Sciatic nerve (tissue), 2 donors: ENCODE measurements at places on chromosomes 12 and 14. TPM values are rescaled to one million over a fixed set of nuclear protein-coding genes. Genes with fewer than 3 reads are reported as not detected.

Gene KRT79
- not detected for total RNA-seq

Gene KRT3
- total RNA-seq = not detected

Gene INHBE
- not detected for total RNA-seq

Gene MYBPC1
- 0.13 TPM for total RNA-seq

Gene CAPZA3
- not detected for total RNA-seq

Gene CD69
- total RNA-seq = 10.9 TPM

Gene STYX
- total RNA-seq = 11.3 TPM

Gene RNASE4
- total RNA-seq = 81.6 TPM

Gene MIPOL1
- 25.8 TPM for total RNA-seq

Gene MYF6
- total RNA-seq = not detected
